ENCODE measurements at places on chromosomes 16 and 17. TPM values are rescaled to one million over a fixed set of nuclear protein-coding genes. Genes with fewer than 3 reads are reported as not detected.

Gene CDH5
- 82.1 TPM for polyA plus RNA-seq

Gene GDPD3
- polyA plus RNA-seq = 6.0 TPM

Gene CBX4
- polyA plus RNA-seq = 16.7 TPM

DNA sequence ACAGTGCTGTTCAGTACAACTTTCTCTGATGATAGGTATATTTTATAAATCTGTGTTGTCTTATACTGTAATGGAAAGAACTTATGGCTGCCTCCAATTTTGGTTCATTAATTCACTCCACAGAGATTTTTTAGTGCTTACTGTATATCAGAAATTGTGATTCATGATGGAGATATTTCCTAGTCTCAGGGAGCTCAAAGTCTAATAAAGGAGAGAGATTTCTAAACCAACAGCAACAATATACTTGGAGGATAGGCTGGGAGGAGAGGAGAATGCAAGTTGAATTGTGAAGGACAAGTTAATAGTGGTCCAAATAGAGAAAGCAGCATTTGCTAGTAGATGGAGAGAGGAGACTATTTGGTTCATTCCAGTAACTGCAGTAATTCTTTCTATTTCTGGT, 63.5 kb downstream of the TANC2 start:
- no peak for DNase-seq
- no peaks in the 10 kb centered on the region for H3K36me3 ChIP-seq
- H3K4me1 ChIP-seq = no peaks in the 10 kb centered on the region
- H3K4me3 ChIP-seq = no peak overlapping the region

GRCh38 chr17:28473542-28473941, at the start of gene SLC13A2:
Gene SLC13A2, plus strand, starts transcription at chr17:28473644. Its CDS starts 69 bp downstream, at chr17:28473713.
- no peaks in the 10 kb centered on the region for H3K27me3 ChIP-seq
- peaks cover 8% of the 10 kb centered on the region for H3K4me1 ChIP-seq
- H3K27ac ChIP-seq = no peak within 1 kb of the TSS
- no peak for DNase-seq
- H3K4me3 ChIP-seq = no peak within 1 kb of the TSS
- no peaks in the 10 kb centered on the region for H3K36me3 ChIP-seq

DNA sequence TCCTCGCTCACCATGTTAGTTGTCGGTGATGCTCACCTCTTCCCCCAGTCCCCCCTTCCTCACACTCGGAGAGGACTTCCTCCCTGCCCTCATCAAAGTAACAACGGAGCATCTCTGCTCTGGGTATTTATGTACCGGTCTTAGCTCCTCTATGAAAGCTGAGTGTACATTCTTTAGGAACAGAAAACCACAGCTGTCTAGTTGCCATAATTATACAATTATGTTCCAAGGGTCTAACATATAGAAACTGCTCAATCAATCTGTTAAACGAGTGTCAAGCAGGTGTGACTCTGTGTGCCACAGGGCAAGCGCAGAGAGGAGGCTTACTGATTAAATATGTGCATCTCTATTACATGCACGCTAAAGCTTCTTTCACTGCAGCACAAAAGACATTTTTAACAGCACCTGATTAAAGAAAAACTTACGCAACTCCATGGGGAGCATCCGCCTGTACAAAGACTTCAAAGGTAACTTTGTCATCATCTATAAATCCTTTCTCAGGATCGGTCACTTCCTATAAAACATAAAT, 37.8 kb downstream of the LITAFD start:
- no peak for DNase-seq
- H3K27ac ChIP-seq = no peak overlapping the region
- no peaks in the 10 kb centered on the region for H3K27me3 ChIP-seq
- peaks cover 31% of the 10 kb centered on the region for H3K36me3 ChIP-seq
- H3K4me1 ChIP-seq = no peaks in the 10 kb centered on the region

Measured in lung (tissue), 17 donors.